Spinal cord (tissue), 10 donors: ENCODE measurements at places on chromosomes 5 and 9.

- DNase-seq: no peak
These were observed 31.5 kb upstream of the NKD2 start for GRCh38 chr5:976849-977751.

DNA sequence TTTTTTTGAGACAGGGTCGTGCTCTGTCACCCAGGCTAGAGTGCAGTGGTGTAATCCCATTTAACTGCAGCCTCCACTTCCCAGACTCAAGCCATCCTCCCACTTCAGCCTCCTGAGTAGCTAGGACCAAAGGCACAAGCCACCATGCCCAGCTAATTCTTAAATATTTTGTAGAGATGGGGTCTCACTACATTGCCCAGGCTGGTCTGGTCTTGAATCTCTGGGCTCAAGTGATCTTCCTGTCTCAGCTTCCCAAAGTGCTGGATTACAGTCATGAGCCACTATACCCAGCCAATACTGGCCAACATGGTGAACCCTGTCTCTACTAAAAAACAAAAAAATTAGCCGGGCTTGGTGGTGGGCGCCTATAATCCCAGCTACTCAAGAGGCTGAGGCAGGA lies 6.8 kb downstream of the DCAF12 start:
- DNase-seq: no peak

GRCh38 chr5:173315495-173316338 lies 12.5 kb downstream of the STC2 start:
- no peak for DNase-seq

DNA sequence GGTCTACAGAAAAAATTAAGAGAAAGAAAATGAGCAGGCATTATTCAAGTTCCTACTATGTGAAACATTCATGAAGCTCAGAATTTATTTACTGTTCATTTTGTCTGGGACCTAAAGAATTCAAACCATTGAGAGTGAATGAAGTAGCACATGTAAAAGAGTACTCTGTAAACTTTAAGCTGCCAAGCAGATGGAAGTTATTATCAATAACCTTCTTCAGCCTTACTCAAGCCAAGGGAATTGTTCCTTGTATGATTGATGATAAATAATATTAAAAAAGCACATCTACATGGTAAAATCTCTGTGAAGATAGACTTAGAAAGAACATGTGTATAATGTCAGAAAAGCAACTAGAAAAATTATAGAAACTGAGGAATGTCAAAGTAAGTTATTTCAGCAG lies 17.8 kb upstream of the GLIS3 start:
- no peak for DNase-seq

DNA sequence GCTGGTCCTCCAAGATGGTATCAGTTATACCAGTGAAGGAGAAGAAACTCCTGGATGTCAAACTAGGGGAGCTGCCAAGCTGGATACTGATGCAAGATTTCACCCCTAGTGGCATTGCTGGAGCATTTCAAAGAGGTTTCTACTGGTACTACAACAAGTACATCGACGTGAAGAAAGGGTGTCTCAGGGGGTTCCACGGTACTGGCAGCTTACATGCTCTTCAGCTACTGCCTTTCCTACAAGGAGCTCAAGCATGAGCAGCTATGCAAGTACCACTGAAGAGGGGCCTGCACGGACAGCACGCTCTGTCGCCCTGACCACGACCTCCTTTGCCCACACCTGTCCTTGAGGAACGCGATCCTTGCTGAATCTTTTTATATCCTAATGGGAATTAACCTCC lies 19.5 kb downstream of the ACTL7B start:
- no peak for DNase-seq
